Stimulated activated naive CD4-positive, alpha-beta T cell (primary cell): ENCODE measurements at places on chromosomes 12 and 14.

GRCh38 chr14:75230140-75230792, 48.4 kb upstream of the FOS start:
- DNase-seq: peak; percentile 1

DNA sequence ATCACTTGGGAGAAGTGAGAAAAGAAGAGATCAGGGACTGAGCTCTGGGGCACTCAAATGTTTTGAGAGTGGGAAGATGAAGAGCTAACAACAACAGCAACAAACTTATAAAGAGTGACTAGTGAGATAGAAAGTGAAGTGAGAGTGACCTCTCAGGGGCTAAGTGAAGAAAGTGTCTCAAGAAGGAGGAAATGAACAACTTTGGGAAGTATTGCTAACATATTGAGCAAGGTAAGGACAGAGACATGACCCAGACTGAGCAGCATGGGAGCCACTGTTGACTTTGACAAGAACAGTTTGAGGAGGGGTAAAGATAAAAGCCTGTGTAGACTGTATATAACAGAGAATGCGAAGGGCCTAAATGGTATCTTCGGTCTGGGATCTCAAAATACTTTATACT, 155.1 kb upstream of the BTG1 start:
- no peak for DNase-seq

DNA sequence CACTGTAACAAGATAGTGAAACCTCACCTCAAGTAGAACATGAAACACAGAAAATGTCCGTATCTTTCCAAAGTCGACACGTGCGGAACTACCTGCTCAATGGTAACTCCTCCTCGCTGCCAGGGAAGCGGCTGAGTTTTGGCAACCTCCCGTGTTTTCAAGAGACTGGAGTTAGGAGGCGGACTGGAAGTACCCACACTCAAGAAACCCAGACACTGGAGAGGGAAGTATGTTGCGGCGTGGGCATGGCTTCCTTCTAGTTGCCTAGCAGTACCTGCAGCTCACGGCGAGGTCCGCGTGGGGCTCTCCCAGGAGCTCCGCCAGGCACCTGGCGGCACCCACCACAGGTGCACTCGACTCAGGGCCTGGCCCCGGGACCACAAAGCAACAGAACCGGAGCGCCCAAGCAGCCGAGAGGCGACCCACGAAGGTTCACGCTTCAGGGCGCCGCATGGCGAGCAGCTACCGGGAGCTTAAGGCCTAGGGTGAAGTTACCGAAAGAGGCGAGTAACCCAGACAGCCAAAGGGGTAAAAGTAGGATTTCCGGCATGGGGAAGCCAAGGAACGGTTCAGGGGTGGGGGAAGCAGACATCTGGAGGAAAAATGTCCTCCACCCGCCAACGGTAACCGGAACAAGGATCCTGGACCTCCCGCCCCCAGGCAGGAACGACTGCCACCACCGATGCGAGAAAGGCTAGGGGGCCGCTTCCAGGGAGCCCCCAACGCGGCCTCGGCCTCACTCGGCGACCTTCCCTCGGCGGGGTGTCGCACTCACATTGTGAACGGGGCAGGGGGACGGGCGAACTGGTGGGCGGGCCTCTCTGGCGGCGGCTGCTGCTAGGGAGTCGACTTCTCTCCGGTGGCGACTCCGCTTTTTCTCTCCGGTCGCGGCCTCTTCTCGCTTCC, 608 bp downstream of the PTGES3 start:
- DNase-seq: peak; percentile 67

- no peak for DNase-seq
Measured at GRCh38 chr12:10291030-10291429, 16.6 kb upstream of the KLRD1 start.

DNA sequence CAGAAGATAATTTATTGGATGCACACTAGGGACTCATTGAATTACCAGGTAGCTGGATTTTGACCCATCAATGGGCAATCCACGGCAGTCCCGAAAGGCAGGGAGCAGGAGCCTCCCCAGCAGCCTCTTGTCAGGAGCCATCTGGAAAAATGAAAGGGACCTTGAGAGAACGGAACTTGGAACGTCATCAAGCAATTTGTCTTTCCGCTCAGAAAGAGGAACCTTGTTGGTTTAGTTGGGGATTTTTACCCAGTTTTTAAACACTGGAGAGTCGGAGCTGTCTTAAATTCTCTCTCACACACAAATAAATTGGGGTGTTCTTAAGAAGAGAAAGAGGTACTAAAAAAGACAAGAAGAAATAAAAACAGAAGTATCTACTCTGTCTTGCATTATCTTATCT, 1351.7 kb upstream of the TMEM132C start:
- no peak for DNase-seq

GRCh38 chr12:84507956-84508850, 404.4 kb downstream of the SLC6A15 start:
- DNase-seq: no peak

GRCh38 chr12:28104316-28104715, 85.9 kb upstream of the CCDC91 start:
- DNase-seq: no peak

- no peak for DNase-seq
Measured at GRCh38 chr12:57094208-57095160, 5.6 kb downstream of the NAB2 start.

GRCh38 chr12:16163146-16163545, 114.3 kb downstream of the SLC15A5 start:
- no peak for DNase-seq

- DNase-seq: no peak
Measured at GRCh38 chr14:53510281-53510912, 357.3 kb upstream of the DDHD1 start.

- DNase-seq: no peak
Measured at GRCh38 chr14:101584055-101584859, 23.0 kb downstream of the DIO3 start.

DNA sequence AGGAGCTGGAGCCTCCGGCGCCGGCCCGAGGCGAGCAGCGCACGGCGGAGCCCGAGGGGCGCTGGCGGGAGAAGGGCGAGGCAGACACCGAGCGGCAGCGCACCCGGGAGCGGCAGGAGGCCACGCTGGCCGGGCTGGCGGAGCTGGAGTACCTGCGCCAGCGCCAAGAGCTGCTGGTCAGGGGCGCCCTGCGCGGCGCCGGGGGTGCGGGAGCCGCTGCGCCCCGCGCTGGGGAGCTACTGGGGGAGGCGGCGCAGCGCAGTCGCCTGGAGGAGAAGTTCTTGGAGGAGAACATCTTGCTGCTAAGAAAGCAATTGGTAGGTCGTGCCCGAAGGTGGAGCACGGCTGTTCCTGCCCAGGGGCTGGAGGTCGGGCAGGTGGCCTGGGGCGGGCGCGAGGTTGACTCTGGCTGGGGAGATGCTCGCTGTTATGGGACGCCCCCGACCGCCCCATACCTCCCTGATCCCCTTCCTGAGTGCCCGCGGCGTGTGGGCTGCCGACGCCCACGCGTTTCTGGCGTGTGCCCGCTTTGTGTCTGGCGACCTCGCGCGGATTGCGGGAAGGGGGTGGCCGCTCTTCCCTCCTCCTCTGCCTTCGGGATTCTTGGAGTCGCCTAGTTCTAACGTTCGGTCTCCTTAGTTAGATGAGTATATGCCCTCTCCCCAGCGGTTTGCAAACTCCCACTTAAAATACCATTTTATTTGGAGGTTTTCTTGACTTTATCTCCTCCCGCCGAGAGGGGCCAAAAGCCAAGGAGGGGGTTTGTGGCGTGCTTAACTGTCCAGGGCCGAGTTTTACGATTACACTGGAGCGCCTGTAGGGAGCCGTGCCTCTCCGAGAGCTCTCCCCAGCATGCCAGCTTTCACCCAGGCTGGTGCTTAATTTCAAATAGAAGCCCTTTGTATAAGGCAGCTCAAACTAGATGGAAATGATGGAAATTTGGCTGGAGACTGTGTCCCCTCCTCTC, 752 bp downstream of the DACT1 start:
- DNase-seq: peak; percentile 35

DNA sequence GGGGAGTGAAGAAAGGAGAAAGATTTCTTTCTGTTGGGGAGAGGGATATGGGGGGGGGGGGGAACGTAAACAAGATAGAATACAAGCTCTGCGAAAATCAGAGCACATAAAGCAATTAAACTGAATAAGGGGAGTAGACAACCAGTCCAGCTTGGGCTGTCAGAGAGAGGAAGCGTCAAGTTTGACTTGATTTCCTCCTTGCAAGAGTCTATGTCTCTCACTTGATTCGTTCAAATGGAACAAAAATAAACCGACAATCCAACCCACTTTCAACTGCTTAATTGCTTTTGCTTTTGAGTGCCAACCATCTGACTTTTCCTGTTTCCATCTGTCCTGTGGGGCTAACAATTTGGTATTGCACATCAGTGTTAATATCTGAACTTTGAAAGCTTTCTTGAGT, 942 bp downstream of the SYT1 start:
- no peak for DNase-seq
